ENCODE measurements at places on chromosomes 16 and 17.

GRCh38 chr17:28744972-28745785 is 1.4 kb downstream of the TRAF4 start:
- DNase-seq: peak; percentile 25

DNA sequence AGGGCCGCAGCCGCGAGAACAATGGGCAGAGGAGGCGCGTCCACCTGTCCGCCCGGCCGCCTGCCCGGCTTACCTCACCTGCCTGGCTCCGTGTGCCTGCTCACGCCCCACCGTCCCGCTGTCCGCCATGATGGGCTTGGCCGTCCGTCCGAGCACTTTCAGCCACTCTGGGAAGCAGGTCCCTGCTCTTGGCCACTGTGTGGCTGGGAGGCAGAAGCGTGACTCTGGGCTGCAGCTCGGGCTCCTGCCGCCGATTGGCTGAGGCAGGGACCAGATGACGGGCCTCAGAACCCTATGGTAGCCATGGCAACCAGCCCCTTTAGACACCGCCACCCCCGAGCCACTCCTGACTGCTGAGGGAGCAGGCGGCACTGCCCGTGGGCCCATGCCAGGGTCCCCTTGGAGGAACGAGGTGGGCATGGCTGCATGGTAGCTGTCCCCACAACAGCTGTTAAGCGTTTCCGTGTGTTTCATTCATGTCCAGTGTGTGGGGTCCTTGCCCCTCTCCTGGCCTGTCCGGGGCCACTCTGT is 8.9 kb upstream of the AXIN1 start:
- DNase-seq: no peak

- no peak for DNase-seq
Measured at GRCh38 chr16:75502916-75503605, 7.8 kb upstream of the CHST6 start.

GRCh38 chr16:26787924-26788323 is 278.8 kb upstream of the C16orf82 start:
- no peak for DNase-seq

DNA sequence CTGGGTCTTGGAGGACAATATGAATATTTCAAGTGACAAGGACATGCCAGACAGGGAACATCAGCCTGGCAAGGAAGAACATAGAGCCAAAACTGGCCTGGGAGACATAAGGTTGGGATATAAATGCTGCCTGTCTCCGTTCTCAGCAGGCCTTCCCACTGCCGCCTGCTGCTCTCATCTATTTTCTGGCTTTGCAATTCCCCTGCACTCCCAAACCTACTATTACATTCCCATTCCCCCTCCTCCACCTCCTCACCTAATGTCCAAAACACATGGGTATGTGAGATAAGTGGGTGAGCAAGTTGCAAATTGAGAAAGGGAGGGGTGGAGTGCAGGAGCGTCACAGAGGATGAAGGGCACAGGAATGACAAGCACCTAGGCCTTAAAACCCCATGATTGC is 244.3 kb upstream of the CDH8 start:
- no peak for DNase-seq

DNA sequence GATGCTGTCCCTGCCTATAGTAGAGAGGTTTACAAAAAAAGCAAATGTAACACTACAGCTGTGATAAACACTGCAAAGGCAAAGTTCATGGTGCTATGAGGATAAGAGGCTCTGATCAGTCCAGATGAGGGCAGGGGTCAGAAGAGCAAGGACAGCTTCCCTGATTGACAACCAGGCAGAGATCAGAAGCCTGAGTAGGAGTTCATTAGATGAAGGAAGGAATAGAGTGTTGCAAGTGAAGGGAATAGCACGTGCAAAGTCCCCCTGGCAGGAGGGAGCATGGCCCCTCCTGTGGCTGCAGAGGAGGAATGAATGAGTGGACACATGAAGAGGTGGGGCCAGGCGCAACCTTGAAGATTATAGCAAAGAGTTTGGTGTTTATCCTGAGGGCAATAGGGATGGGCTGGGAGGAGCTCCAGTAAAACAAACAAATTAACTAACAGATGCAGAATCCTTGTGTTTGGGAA is 208.4 kb upstream of the IRX5 start:
- no peak for DNase-seq

DNA sequence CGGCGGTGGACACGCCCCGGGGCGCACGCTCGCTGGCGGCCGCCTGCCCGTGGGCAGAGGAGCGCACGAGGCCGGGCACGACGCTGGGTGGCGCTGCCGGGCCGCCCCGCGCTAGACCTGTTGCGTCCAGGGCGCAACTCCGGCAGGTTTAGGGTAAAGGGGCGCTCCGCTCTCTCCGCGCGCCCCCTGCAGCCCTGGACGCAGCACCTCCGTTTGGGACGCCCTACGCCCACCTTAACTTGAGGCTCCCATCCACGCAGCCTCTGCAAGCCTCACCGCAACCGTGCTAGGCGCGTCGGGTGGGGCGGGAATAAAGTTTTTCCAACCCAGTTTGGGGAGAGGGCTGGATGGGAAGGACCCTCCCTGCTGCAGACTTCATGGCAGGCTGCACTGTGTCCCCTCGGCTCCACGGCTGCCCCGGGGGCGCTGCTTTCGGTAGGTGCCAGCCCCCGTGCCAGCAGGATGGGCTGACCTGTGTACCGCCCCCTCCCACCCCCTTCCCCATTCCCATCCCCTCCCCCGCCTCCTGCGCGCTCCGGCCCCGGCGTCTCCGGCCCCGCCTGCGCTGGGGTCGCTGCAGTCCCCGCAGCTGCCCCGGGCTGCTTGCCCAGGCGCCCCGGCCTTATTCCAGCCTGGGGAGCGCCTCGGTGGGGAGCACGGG is at the start of gene SYT17:
Gene SYT17, plus strand, starts transcription at position 531 of the 661 bp plus-strand sequence. CDS start 407 bp downstream, outside the sequence.
- no peak for DNase-seq

GRCh38 chr17:31588034-31588433 is 196.6 kb downstream of the RAB11FIP4 start:
- no peak for DNase-seq

DNA sequence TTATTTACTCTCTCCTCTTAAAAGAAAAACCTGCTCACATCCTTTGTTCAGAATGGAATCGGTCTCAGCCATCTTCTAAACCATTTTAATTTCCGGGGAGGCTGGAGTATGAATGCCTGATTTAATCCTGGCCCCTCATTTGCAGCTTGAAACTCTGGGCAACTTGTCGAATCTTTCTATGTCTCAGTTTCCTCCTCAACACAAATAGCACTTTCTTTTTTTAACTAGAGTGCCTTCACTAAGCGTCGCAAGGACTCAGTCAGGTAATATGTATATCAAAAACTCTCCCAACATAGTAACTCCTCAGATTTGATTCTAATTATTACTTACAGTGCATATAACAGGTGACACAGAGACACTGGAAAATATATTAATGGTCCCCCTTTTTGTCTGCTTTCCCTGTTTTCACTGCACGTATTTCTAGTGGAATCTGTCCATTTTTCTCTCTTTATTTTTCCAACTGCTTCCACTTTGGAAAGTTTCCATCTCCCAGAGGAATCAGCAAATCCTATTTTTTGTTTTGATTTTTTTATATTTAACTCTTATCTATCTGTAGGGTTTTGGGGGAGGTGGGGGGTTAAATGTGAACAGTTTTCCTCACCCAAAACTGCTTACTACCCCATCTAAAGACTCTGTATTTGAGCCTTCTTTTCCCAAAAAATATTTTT is 18.6 kb downstream of the SNN start:
- no peak for DNase-seq

DNA sequence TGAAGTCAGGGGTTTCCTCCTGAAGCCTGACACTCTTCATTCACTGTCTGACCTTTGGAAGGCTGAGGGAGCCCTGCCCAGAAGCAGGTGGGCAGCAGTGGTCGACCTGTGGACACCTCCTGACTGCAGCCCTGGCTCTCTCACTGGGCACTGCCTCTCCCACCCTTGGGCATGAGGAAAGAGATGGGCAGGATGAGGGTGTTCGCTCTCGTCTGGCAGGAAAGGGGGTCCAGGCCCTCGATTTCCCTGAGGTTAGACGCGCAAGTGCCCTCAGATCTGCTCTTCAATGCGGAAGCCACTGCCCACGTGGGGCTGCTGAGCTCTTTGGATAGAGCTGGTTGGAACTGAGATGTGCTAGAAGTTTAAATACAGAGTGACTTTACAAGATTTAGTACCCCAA is 171.9 kb downstream of the AHSP start:
- no peak for DNase-seq

- DNase-seq: peak; percentile 96
Measured at GRCh38 chr16:3264137-3265036, 8.0 kb upstream of the MEFV start.

GRCh38 chr17:71985111-71986039 is 135.4 kb upstream of the SOX9 start:
- DNase-seq: no peak

DNA sequence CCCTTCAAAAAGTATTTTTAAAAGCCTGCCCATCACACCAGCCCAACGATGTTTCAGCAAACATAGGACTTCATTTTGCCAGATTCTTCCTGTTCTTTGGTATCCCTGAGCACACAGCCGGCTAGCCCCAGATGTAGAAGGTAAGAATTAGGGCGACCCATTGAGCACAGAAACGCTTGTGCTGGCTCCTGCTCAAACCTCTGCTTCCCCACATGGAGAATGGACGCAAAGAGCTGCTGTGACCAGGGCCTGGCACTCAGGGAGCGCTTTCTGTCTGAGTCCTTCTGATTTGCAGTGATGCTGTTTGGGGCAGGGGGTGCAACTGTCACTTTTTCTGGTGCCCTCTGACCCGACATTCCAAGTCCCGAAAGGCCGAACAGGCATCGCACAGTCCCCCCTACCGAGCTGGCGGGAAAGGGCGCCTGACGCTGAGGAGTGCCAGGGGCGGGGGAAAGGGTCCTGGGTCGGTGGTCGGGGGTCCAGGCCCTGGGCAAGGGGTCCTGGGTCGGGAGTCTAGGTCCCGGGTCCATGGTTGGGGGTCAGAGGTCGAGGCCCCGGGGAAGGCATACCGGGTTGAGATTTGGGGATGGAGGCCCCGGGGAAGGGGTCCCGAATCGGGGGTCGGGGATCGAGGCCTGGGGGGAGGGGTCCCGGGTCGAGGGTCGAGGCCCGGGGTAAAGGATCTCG is 930 bp downstream of the CHMP1A start:
- DNase-seq: no peak

DNA sequence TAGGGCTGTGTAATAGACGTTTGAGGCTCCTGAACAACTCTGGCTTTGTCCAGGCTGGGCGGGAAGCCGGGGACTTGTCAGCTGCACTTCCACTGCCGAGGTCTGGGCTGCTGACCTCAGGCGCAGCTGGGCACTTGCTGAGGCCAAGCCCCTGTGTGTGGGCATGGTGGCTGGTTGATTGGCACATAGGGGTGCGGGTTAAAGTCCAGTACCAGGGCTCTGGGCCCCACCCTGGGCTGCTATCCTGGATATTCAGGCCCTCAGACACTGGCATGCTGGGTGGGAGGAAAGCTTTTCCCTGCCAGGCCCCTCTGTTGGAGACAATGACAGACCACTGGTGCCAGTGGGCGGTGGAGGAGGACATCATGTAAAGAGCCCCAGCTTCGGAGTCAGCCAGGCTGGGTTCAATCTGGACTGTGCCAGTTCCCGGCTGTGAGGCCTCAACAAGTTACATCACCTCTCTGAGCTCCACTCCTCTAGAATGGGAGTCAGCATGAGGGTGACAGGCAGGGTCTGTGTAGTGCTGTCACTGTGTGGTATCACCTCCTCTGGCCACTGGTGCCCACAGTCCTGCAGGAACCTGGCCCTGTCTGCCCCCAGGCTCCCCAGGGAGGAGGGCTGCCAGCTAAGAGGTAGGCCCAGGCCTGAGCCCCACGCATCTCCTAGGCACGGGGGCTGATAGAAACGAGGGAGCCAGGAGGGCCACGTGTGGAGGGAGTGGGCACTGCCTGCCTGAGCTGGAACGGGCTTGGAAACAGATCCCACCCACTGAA is 42.5 kb downstream of the PSME3IP1 start:
- no peak for DNase-seq

- DNase-seq: no peak
Measured at GRCh38 chr17:78057113-78057740, 71.3 kb downstream of the TMC6 start.

- DNase-seq: no peak
Measured at GRCh38 chr16:9258423-9259051, 167.1 kb downstream of the HAPSTR1 start.

- no peak for DNase-seq
Measured at GRCh38 chr16:77063676-77064016, 127.3 kb upstream of the MON1B start.

- DNase-seq: no peak
Measured at GRCh38 chr17:68033636-68034451, 1.7 kb upstream of the KPNA2 start.

DNA sequence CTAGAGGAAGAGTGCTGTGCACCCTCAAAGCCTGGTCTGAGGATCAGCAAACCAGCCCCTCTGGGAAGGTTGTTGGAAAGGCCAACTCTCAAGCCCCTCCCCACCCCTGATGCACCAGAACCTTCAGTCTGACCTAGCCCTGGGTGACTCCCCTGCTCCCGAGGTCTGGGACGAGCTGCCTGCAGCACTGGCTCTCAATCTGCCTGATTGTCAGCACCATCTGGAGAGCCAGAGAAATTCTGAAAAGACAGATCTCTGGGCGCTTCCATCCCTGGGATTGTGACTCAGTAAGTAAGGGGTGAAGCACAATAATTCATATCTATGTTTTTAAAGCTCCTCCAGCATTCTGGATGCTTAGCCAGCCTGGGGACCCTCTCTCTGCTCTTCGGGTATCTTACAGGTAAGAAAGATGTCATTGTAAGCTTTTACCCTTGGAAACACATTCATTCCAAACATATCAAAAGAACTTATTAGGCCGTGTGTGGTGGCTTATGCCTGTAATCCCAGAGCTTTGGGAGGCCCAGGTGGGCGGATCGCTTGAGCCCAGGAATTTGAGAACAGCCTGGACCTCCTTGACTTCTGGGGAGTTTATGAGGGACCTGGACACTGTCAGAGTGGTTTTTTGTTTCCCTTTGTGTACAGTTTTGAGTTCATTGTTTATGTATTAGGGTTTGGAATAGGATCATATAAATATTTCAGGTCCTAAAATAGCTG is 147.5 kb downstream of the KCNJ12 start:
- no peak for DNase-seq

- no peak for DNase-seq
Measured at GRCh38 chr17:42547001-42547461, 5.7 kb upstream of the HSD17B1 start.
